ENCODE measurements at places on chromosomes 5 and 9.

GRCh38 chr5:33936004-33936380 is 194 bp upstream of the RXFP3 start:
- DNase-seq: peak; percentile 20

DNA sequence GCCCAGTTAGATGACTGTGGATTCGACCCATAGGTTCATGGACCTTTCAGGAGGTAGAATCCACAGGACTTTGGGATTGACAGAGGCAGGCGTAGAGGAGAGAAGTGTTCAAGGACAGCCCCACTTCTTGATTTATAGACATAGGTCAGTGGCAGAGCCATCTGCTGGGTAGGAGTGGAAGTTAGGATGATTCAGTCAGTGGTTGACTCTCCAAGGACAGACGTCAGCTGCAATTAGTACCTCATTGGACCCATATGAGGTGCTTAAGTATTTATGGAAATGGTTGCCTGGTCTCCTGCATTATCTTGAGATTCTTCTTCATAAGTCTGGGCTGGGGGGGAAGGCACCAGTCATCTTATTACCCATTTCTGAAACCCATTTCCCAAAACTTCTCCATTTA is 70.9 kb downstream of the SH3RF2 start:
- DNase-seq: no peak

DNA sequence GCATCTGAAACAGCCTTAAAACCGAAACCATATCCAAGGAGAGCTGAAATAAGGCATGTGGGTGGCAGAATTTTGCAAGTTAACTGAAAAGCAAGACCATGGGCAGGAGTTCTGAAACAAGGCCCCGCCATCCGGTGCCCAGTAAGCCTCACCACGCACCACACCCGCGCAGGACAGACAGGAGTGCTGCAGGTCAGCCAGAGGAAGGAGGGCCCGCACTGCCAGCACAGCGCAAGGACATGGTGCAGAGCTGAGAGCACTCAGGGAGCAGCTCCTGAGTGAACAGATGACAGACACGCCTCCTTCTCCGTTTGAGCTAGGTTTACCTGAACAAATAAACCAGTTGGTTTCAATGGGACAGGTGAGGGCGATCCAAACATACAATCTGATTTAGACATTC is 16.5 kb upstream of the ISCA1 start:
- no peak for DNase-seq

GRCh38 chr5:141343242-141343952 is at the start of gene PCDHGA3:
Gene PCDHGA3, plus strand, starts transcription at chr5:141343829. Its CDS starts 205 bp downstream, at chr5:141344034.
- DNase-seq: no peak

DNA sequence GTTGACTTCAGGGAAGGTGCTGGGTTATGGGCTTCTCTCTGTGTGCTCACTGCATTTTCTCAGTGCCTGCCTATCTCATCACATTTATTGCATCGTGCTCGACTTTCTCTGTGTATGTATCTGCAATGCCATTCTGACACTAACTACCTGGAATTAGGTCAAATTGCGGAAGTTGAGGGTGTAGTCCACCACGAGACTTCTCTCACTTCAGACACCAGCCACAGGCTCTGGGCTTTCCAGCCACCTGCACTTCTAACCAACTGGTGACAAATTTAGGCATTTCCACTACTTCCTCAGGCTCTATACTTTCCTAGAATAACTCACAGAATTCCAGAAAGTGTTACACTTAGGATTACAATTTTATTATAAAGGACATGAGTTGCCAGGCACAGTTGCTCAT is 188.6 kb upstream of the ZNF608 start:
- DNase-seq: no peak

GRCh38 chr5:160605266-160605665 is 183.6 kb downstream of the PTTG1 start:
- DNase-seq: no peak

DNA sequence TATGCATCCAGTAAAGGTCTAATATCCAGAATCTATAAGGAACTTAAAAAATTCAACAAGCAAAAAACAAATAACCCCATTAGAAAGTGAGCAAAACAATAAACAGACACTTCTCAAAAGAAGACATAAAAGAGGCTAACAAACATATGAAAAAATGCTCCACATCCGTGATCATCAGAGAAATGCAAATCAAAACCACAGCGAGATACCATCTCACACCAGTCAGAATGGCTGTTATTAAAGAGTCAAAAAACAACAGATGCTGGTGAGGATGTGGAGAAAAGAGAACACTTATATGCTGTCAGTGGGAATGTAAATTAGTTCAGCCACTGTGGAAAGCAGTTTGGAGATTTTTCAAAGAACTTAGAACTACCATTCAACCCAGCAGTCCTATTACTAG is 86.1 kb downstream of the WWC1 start:
- DNase-seq: no peak

GRCh38 chr5:34692786-34693185 is 36.7 kb downstream of the RAI14 start:
- no peak for DNase-seq

GRCh38 chr9:116207371-116208111 is 54.0 kb downstream of the PAPPA start:
- DNase-seq: no peak

- no peak for DNase-seq
These were observed 146.0 kb downstream of the CACNA1B start for GRCh38 chr9:138023394-138024124.

GRCh38 chr5:124528838-124529237 is 217.6 kb downstream of the ZNF608 start:
- no peak for DNase-seq

- DNase-seq: no peak
These were observed 43.9 kb upstream of the GLIPR2 start for GRCh38 chr9:36092509-36093215.

GRCh38 chr9:70110194-70111041 is 66.8 kb downstream of the MAMDC2 start:
- no peak for DNase-seq

GRCh38 chr5:63049935-63050334 is 471.3 kb downstream of the LRRC70 start:
- no peak for DNase-seq

- DNase-seq: no peak
These were observed at the start of gene CCL19 for GRCh38 chr9:34690983-34691935. Gene CCL19, minus strand, starts transcription at chr9:34691276. Its CDS starts 137 bp downstream, at chr9:34691139.

GRCh38 chr5:172496671-172497371 is 42.5 kb upstream of the SH3PXD2B start:
- no peak for DNase-seq
